ENCODE measurements at places on chromosomes 16 and 17.

GRCh38 chr17:9052921-9053320, 31.6 kb downstream of the NTN1 start:
- DNase-seq, result peak; percentile 75

DNA sequence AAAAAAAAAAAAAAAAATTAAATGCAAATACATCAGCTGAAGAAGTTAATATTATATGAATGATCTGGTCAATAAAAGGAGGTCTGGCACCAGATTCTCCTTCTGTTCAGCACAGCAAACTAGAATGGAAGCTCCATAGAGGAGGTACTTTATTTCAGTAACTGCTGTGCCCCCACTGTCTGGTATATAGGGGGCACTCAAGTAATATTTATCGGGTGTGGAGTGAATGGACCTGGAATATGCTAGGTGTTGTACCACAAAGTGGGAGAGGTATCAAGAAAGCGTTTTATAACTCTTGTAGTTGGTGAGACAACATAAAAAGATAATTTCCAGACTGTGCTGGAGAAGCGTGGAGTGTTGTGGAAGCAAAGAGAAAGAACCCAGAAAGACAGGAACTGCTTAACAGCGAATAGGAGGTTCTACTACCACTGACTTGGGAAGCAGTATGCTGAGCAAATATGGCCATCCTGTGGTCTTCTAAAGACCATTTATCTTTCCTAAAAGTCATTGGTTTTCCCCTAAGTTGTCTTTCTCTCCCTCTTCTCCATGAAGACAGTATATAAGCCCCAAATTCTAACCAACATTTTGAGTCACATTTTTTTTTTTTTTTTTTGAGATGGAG, 12.2 kb upstream of the PRKCA start:
- no peak for DNase-seq

DNA sequence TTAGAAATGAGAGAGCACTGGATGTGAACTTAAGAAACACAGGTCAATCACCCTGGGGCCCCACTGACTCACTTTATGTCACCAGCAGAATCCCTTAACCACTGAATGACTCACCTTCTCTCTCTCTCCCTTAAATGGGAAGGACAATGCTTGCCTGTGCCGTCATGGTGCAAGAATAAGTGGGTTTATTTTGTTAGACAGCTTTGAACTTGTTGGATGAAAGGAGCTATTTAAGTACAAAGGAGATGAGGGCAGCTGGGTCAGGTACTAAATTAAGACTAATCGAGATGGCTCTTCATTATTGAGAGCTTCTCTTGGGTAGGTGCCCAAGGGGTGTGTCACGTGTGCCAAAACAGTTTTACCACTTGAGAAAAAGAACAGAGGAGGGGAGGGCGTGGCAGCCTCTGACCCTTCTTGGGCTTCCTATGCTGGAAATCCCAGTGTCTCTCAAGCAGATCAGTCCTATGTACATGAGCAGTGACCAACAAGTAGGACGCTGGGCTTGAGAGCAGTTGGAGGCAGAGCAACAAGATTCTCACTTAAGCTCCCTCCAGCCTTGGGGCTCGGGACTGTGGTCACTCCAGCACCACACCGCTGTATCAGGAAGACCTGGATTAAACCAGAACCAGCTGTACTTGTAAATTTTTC, 6.7 kb upstream of the KRT31 start:
- DNase-seq, result no peak

GRCh38 chr16:54955757-54956156, 25.1 kb downstream of the IRX5 start:
- DNase-seq, result no peak

GRCh38 chr17:38627957-38628356, 22.2 kb upstream of the SRCIN1 start:
- DNase-seq, result no peak

DNA sequence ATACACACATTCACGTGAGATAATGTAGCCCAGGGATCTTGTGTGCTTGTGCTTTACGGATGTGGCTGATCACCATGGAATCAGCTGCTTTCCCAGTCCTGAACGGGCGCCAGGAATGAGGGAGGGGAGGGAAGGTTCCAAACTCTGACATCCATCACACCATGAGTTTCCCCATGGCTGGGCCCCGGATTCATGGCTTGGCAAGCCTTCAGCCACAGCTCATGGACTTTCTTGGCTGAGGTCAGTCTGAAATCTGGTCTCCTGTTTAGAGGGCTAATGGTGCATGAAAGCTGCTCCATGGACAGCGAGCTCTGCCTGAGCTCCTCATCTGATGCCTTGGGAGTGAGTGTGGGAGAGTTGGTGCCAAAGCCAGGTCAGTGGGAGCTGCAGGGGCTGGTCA, 767.6 kb upstream of the EEF2KMT start:
- no peak for DNase-seq

DNA sequence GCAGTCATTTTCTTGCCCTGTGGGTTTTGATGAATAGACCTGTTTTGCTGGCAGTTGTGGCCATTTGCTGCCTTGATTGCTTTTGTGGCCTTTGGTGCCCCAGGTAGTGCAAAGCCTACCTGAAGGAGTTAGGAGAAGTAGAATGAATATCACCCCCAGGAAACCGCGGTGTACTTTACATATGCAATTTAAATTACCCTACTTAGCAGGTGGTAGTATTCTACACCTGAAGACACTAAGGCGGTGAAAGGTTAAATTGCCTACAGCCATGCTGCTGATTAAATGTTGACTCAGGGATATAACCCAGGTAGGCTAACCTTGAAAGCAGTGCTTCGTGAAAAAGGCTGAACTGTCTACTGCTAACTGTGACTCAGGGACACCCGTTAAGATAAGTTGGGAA, 27.2 kb upstream of the WWOX start:
- no peak for DNase-seq

DNA sequence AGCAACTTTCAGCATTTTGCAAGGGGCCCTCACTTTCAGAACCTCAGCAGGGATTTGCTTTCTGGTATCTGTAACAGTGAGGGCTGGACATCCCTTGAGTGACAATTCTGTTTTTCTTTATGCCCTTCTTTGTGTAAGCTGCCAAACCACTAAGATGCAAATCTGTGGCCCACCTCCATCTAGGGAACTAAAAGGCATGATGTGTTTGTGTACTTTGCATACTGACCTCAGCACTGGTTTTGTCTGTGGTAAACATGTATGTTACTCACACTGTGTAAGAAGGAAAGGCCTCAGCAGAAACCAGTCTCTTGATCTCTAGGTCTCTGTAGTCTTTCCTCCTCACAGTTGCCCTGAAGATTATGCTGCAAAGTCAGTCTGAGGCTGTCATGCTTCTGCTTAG, 396.6 kb upstream of the DYNLRB2 start:
- no peak for DNase-seq

DNA sequence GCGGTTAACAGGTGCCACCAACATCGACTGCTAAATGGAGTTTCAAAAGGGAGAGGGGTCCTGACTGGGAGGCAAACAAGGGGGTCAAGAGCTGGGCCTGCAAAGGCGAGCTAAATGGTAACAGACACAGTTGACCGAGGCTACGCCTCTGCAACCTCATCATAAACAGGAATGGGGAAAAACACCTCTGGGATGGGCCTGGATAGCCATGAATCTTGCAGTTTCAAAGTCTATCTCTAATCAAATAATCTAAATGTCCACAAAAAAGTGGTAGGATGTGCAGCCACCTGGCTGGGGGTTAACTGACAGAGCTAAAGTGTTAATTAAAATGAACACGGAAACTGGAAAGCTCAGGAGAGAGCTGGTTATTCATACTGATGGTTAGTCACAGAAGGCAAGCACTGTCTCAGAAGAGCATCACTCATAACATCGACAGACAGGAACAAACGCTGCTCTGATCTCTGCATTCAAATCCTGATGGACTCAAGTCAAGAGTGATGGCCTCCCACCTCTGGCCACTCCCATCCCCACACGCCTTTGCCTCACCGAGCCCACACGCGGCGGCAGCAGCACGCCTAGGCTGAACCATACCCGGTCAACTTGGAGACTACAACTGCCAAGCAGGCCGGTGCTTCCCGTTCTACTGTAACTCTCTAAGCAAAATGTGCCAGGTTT, 56.3 kb downstream of the CREBBP start:
- no peak for DNase-seq

DNA sequence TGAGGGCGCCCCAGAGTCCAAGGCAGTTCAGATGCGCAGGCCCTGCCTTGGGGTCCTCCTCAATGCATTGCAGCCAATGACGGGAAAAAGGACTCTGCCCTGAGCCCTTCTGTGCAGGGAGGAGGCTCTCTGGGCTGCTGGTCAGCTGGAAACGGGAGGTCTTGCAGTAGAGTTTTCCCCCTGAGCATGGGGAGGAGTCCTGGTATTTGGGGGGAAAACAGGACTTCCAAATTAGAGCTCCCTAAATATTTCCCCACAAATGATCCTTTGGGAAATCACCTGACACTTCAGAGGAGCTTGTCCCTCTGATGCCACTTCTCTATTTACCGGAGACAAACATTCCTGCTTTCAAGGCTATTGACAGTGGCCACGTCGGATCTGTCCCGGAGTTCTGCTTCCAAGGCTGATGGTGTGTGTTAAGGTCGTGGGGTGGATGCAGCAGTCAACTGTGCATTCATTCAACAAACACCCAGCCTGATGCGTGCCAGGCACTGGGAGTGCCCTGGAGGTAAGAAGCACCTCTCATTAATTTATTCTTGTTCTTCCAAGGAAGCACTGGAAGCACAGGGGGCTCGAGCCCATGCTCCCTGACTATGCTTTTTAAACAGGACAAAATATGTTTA, 73.0 kb upstream of the DNAH17 start:
- DNase-seq, result no peak

DNA sequence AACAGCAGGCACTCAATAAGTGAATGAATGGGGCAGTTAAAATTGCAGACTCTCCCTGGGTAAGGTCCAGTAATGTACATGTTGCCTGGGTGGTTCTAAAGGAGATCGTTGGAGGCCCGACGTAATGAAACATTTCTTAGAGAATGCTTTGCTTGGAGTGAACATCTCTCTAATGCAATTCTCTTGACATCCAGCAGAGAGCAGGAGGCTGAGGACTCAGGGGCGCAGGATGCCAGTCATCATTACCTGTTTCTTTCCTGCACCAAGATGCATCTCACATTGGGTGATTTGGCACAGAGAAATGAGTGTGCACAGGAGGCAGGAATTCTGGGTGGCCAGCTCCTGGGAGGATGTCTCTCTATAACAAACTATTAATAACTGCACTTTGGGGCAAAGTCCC, 130.3 kb upstream of the RBBP6 start:
- no peak for DNase-seq

DNA sequence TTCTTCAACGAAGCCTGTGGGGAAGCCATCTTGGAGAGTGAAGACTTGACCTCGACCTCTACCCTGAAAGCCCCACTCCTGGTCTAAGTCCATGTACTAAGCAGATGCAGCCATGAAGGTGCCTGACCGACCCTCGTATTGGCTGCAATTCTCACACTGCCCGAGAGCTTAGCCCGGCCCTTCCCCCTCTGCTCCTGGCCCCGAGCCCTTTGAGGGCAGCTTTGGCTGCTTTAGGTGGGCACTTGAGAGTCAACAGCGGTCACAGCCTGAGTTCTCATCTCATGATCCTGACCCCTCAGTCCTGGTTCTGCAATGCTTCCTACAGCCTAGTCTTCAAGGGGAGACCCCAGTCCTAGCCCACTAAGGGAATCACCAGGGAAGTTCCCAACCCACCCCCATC, 35.9 kb downstream of the SRL start:
- DNase-seq, result no peak

- no peak for DNase-seq
Measured at GRCh38 chr17:5789528-5789927, 205.2 kb upstream of the NLRP1 start.

- no peak for DNase-seq
Measured at GRCh38 chr17:75698659-75699058, 22.6 kb upstream of the ITGB4 start.

GRCh38 chr16:67163999-67164558, 466 bp upstream of the HSF4 start:
- no peak for DNase-seq

- DNase-seq, result no peak
Measured at GRCh38 chr17:3295632-3296031, 2.5 kb downstream of the OR3A1 start.

GRCh38 chr16:81896902-81897301, 114.4 kb downstream of the SDR42E1 start:
- DNase-seq, result no peak

DNA sequence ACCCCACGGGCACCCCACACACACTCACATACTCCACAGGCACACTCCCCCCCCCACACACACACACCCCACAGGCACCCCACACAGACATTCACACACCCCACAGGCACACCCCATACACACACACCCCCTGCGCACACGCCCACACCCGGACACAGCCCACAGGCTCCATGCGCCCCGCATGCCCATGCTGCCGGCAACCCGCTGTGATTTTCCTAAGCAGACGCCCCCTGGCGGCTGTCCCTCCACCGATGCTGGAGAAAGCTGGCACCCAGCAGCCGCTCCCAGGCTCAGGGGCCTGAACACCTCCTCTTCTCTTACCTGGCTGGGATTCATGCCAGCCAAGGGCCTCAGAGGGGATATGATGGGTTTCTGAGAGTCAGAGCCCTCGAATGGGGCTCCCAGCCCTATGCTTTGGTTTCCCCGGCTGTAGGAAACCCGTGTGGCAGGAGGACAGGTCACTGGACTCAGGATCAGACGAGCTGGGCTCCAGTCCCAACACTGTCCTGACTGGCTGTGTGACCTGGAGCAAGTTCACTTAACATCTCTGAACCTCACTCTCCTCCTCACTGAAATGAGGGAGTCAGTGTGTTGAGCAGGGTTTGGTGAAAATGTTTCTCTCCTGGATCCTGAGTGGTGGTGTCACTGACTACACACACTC, 19.6 kb upstream of the TNFRSF13B start:
- peak; percentile 70 for DNase-seq

GRCh38 chr16:89478576-89479221, 11.7 kb downstream of the ANKRD11 start:
- no peak for DNase-seq

GRCh38 chr16:27954191-27954590, 109.3 kb downstream of the GSG1L start:
- DNase-seq, result no peak

GRCh38 chr17:35217107-35217506, 22.9 kb upstream of the SLC35G3 start:
- no peak for DNase-seq

GRCh38 chr17:15265131-15265530, at the start of gene PMP22:
Gene PMP22 (minus strand): TSS chr17:15265326. CDS start chr17:15260727, 4,599 bp downstream.
- DNase-seq, result no peak

Measured in right lung (tissue), 10 donors.